ENCODE measurements at places on chromosomes 4 and X. TPM values are rescaled to one million over a fixed set of nuclear protein-coding genes. Genes with fewer than 3 reads are reported as not detected.

DNA sequence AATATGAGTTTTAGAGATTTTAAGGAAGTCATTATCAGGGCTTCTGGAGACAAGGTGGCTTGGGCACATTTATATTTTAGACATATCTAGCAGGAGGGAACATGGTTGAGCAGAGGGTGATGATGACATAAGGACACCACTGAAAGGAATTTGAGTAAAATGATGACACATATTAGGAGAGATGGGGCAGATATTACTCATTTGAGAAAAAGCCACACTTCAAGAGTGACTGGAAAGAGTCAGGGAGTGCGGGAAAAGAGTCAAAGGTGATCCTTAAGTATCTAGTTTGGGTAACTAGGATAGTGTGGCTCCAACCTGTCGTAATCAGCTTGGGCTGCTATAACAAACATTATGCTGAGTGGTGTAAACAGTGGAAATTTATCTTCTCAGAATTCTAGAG, 377.7 kb downstream of the PACRGL start:
- H3K36me3 ChIP-seq = no peaks in the 10 kb centered on the region
- no peaks in the 10 kb centered on the region for H3K27me3 ChIP-seq
- no peak overlapping the region for H3K4me3 ChIP-seq
- no peak overlapping the region for H3K27ac ChIP-seq
- no peak for DNase-seq
- no peaks in the 10 kb centered on the region for H3K4me1 ChIP-seq

GRCh38 chr4:17068392-17068791, 169.9 kb upstream of the LDB2 start:
- no peaks in the 10 kb centered on the region for H3K4me1 ChIP-seq
- H3K27me3 ChIP-seq = no peaks in the 10 kb centered on the region
- no peak overlapping the region for H3K27ac ChIP-seq
- H3K4me3 ChIP-seq = no peak overlapping the region
- peak; percentile 20 for DNase-seq

DNA sequence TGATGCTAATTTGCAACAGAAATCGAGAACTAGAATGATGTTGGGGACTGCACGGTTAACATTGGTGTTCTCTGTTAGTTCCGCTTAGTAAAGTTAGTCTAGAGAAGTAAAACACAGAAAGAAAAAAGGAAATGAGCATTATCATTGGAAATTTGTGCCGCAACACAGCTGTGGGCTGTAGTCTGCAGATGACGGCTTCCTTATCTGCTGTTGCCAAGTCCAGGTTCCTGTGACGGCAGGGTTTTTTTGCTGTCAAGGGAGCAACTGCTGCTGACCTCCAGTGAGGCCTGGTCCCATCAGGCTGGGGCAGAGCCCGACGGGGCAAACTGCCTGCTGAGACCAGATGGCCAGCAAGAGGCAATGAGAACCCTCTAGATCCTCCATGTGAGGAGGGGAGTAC, 38.9 kb upstream of the PHEX start:
- H3K27me3 ChIP-seq = peaks cover 2% of the 10 kb centered on the region
- H3K27ac ChIP-seq = no peak overlapping the region
- no peaks in the 10 kb centered on the region for H3K36me3 ChIP-seq
- no peak overlapping the region for H3K4me3 ChIP-seq
- H3K4me1 ChIP-seq = no peaks in the 10 kb centered on the region

GRCh38 chr4:156972379-156973015, 898 bp upstream of the PDGFC start:
- peak overlapping the region; percentile 68 for H3K27ac ChIP-seq
- DNase-seq = no peak
- no peaks in the 10 kb centered on the region for H3K27me3 ChIP-seq

GRCh38 chr4:114479595-114479994, 119.0 kb upstream of the UGT8 start:
- no peaks in the 10 kb centered on the region for H3K27me3 ChIP-seq
- no peak for DNase-seq
- no peaks in the 10 kb centered on the region for H3K36me3 ChIP-seq
- H3K4me1 ChIP-seq = no peaks in the 10 kb centered on the region
- H3K27ac ChIP-seq = no peak overlapping the region

GRCh38 chr4:99833756-99834155, 17.1 kb downstream of the DAPP1 start:
- H3K4me1 ChIP-seq = no peaks in the 10 kb centered on the region
- no peaks in the 10 kb centered on the region for H3K36me3 ChIP-seq
- DNase-seq = no peak
- H3K27ac ChIP-seq = no peak overlapping the region

DNA sequence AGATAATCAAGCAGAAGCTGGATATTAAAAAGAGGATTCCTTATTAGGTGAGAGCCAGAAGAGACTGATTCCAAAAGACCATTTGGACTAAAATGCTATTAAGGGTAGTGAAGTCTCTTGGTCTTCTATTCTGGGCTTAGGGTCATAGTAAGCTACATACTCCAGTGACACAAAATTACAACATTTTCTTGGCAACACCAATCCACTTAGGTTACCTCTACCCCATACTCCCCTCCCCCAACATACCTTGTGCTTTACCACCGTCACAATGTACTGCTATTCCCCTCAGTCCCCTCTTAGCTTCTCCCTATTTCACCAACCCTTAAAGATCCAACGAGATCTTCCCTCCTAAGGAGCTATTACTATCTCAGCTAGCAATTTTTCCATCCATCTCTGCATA, 11.4 kb downstream of the RLIM start:
- H3K4me1 ChIP-seq = no peaks in the 10 kb centered on the region
- H3K4me3 ChIP-seq = no peak overlapping the region
- no peak overlapping the region for H3K27ac ChIP-seq
- H3K36me3 ChIP-seq = no peaks in the 10 kb centered on the region
- DNase-seq = no peak

GRCh38 chr4:177778623-177779022, 336.4 kb upstream of the AGA start:
- H3K27ac ChIP-seq = no peak overlapping the region
- no peak overlapping the region for H3K4me3 ChIP-seq
- H3K4me1 ChIP-seq = no peaks in the 10 kb centered on the region

DNA sequence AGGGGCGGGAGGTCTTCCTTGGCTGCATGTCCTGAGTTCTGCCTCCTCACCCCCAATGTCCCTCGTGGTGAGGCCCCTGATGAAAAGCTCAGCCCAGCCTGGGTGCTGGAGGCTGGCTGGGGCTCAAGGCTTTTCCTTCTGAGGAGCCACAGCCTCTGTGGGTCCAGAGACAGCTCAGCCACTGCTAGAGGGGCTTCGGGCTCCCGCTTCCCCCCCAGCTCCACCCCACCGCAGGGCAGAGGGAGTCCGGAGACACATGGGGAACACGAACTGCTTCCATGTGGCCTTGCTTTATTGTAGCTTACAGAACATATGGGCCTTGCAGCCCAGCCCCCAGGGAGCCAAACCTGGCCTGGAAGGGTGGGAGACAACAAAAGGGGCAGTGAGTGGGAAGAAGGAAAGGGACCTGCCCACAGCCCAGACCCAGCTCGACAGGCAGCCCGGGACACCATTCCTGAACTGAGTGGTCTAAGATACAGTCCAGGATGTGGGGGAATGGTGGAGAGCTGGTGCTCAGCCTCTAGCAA, 89.9 kb upstream of the NKX1-1 start:
- H3K36me3 ChIP-seq = no peaks in the 10 kb centered on the region
- no peak overlapping the region for H3K27ac ChIP-seq
- H3K4me3 ChIP-seq = no peak overlapping the region
- H3K4me1 ChIP-seq = no peaks in the 10 kb centered on the region
- DNase-seq = no peak

DNA sequence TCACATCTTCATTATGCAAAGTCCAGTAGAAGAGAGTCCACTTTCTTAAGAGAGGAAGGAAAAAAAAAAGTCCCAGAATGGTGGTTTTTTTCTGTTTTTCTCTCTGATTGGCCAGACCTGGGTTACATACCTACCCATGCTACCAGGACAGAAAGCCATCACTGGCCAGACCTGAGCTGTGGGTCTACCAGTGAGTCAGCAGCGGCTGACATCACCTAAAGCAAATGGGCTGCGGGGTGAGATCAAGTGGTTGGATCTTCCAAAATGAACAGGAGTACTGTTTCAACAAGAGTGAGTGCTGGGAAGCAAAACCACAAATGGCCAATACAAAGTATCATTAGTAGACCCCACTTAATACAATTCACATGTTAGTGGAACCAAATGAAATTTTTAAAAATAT, 1.6 kb upstream of the NDST3 start:
- H3K4me1 ChIP-seq = no peaks in the 10 kb centered on the region
- no peak for DNase-seq
- H3K27ac ChIP-seq = no peak overlapping the region
- no peaks in the 10 kb centered on the region for H3K27me3 ChIP-seq
- H3K4me3 ChIP-seq = no peak overlapping the region

Gene IL3RA
- 4.6 TPM for total RNA-seq

Gene PPEF2
- not detected for total RNA-seq

Gene DNAAF6
- not detected for total RNA-seq

Measured in kidney (tissue), 22 donors.